Epithelial cell of proximal tubule (primary cell): ENCODE measurements at places on chromosomes 5 and 9. TPM values are rescaled to one million over a fixed set of nuclear protein-coding genes. Genes with fewer than 3 reads are reported as not detected.

Gene CRHBP
- 0.94 TPM in 1 of 2 replicates, not detected in the other for total RNA-seq

Gene OR13C9
- total RNA-seq = not detected in 2 replicates

Gene PCDHGA12
- 1.8 and 1.9 TPM in 2 replicates for total RNA-seq

Gene TMEM252
- total RNA-seq = not detected in 2 replicates

Gene PROB1
- 2.7 and 3.1 TPM in 2 replicates for total RNA-seq

Gene NUDT2
- total RNA-seq = 16.3 and 31.1 TPM in 2 replicates

Gene CDHR2
- not detected in 2 replicates for total RNA-seq

Gene C8G
- not detected in 2 replicates for total RNA-seq

Gene PCA3
- not detected in 2 replicates for total RNA-seq

Gene LOX
- total RNA-seq = 6.1 and 14.9 TPM in 2 replicates

Gene ORM2
- total RNA-seq = not detected in 2 replicates

Gene HTR4
- not detected in 2 replicates for total RNA-seq

Gene HACD4
- total RNA-seq = 2.0 and 3.5 TPM in 2 replicates

Gene PCDHB14
- total RNA-seq = under 0.01 and 0.23 TPM in 2 replicates

Gene ATP6V0E1
- total RNA-seq = 96.1 and 100 TPM in 2 replicates

Gene DIPK1B
- 11.4 and 20.3 TPM in 2 replicates for total RNA-seq

Gene DOLK
- 12.7 and 26.1 TPM in 2 replicates for total RNA-seq

Gene BTNL8
- not detected in 2 replicates for total RNA-seq

Gene BTNL3
- not detected in 2 replicates for total RNA-seq

Gene ICE1
- 16.1 and 19.1 TPM in 2 replicates for total RNA-seq

Gene TSSK1B
- not detected in 2 replicates for total RNA-seq

Gene IFNA2
- total RNA-seq = not detected in 2 replicates

Gene SLC36A3
- total RNA-seq = not detected in 2 replicates

Gene KCNV2
- total RNA-seq = not detected in 2 replicates

Gene NAIP
- 1.2 and 3.9 TPM in 2 replicates for total RNA-seq

Gene TMEM38B
- total RNA-seq = 6.6 and 7.6 TPM in 2 replicates

Gene RORB
- total RNA-seq = not detected in 2 replicates

Gene NUDCD2
- total RNA-seq = 4.6 and 11.1 TPM in 2 replicates

Gene IL33
- 1.3 TPM in 1 of 2 replicates, not detected in the other for total RNA-seq

Gene SPEF2
- 0.87 and 2.3 TPM in 2 replicates for total RNA-seq

Gene NTNG2
- 0.07 TPM in 1 of 2 replicates, not detected in the other for total RNA-seq

Gene ASPN
- total RNA-seq = not detected in 2 replicates

Gene OBP2B
- total RNA-seq = not detected in 2 replicates

Gene ITGA2
- total RNA-seq = 14.1 and 28.1 TPM in 2 replicates

Gene FOXD4
- total RNA-seq = 0.07 and 0.46 TPM in 2 replicates

Gene PRRX2
- 0.17 and 1.7 TPM in 2 replicates for total RNA-seq

Gene OR1L4
- not detected in 2 replicates for total RNA-seq

Gene LMBRD2
- total RNA-seq = 2.7 and 4.1 TPM in 2 replicates

Gene TERT
- 0.07 TPM in 1 of 2 replicates, not detected in the other for total RNA-seq

Gene SPATA6L
- 0.92 and 1.7 TPM in 2 replicates for total RNA-seq

Gene ARHGEF39
- 11.9 and 17.5 TPM in 2 replicates for total RNA-seq

Gene SLC36A2
- total RNA-seq = not detected in 2 replicates

Gene AGXT2
- total RNA-seq = not detected in 2 replicates

Gene PHF24
- total RNA-seq = 0.12 TPM in 1 of 2 replicates, not detected in the other

Gene PCDHB5
- 0.22 and 0.63 TPM in 2 replicates for total RNA-seq

Gene PDLIM4
- 85.7 and 129 TPM in 2 replicates for total RNA-seq

Gene OR1J2
- total RNA-seq = not detected in 2 replicates

Gene LRRC70
- 0.29 TPM in 1 of 2 replicates, not detected in the other for total RNA-seq

Gene AGTPBP1
- 15.5 and 21.0 TPM in 2 replicates for total RNA-seq

Gene ANKRD18A
- total RNA-seq = 2.7 and 3.1 TPM in 2 replicates
